Cerebellar nuclear complex (tissue), 1 donor: ENCODE measurements at places on chromosomes 3 and 15.

DNA sequence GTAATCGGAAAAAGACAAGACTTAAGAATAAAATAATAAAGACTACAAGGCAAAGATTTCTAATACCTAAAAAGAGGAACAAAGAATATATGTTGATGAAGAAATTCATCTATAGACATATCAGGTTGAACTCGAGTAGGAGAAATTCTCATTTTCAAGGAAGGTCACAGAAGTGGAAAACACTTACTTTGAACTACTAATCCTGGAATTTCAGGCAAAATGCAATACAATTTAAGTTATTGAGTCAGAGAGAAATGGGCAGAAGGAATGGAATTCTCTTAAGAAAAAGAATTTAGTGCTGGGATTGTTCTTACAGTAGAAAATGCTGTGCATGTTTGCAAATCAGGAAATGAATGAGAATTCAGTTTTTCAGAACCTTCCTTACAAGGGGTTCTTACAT, 135.9 kb upstream of the TGFBR2 start:
- DNase-seq: no peak

DNA sequence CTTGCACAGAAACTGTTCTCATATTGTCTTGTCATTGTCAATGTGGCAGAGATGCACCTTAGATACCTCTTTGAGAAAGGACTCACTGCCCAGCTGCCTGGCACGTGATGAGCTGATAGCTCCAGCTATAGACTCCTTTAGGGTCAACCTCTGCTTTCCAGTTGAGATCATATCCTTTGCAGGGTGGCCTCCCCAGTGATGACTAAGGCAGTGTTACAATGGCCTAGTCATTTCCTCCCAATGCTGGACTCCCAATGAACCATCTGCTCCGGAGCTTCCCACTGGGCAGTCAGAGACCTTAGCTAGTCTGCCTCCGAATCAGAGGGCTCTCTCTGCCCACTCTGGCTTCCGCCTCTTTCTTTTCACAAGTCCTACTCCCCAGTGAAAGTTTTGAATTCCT, 79.5 kb downstream of the CHRD start:
- no peak for DNase-seq

DNA sequence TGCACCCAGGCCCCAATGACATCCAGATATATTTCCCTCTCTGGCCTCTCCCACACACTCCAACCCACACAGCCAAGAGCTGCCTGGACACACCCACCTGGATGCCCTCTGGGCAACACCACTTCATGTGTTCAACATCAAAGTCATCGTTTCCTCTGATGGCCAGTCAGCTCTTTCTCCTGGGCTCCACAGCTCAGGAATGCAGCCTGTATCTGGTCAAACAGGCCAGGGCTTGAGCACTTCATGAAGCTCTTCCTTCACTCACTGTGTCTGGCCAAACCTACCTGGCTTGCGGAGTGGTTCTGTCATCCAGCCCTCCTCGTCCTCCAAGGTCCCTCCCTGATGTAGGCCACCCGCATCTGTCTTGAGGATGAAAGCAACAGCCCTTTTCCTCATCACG, 35.8 kb upstream of the SLC6A11 start:
- DNase-seq: no peak

- no peak for DNase-seq
These were observed 280.1 kb upstream of the RASGRP1 start for GRCh38 chr15:38844736-38845135.

DNA sequence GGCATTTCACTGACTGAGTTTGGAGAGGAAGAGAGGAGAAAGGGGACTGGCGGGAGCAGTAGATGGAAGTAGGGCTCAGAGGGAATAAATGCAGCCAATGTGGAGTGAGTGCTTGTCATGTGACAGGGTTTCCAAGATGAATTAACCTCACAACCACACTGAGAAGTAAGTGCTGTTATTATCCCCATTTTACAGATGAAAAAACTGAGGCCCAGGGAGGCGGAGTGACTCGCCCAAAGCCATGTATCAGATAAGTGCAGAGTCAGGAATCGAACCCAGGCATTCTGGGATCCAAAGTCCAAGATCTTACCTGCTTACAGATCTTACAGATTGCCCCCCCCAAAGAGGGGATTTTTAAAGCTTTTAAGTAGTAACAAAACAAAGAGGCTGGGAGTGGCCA, 207.2 kb downstream of the SHQ1 start:
- no peak for DNase-seq

DNA sequence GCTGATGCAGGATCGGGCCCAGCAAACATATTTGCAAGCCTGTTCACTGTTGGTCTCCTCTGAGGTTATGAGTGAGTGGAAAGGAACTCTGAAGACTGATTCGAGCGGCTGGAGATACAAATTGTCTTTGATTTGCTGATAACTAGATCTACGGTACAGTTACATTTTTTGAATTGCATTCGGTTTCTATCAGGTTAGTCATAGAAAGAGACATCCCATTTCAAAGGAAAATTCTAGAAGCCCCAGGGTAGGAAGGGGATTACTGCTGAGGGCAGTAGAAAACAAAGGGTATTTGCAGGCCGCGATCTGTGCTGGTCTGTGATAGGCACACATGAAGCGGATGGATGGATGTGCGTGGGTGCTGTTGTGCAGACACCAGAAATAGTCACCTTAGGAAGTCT, 228.4 kb downstream of the ITPR1 start:
- no peak for DNase-seq
